ENCODE measurements at places on chromosomes 16 and 17. TPM values are rescaled to one million over a fixed set of nuclear protein-coding genes. Genes with fewer than 3 reads are reported as not detected.

Gene MEIOC
- total RNA-seq = not detected

Gene COIL
- 5.9 TPM for total RNA-seq

Gene PRSS53
- total RNA-seq = 4.4 TPM

Gene GCGR
- total RNA-seq = 109 TPM

Gene CLEC18B
- 1.1 TPM for total RNA-seq

Gene SHISA6
- not detected for total RNA-seq

All from left lobe of liver (tissue), 2 donors.